ENCODE measurements at places on chromosomes 6 and 20.

- no peak for DNase-seq
These were observed 96.2 kb downstream of the ANKS1A start for GRCh38 chr6:34985236-34985635.

DNA sequence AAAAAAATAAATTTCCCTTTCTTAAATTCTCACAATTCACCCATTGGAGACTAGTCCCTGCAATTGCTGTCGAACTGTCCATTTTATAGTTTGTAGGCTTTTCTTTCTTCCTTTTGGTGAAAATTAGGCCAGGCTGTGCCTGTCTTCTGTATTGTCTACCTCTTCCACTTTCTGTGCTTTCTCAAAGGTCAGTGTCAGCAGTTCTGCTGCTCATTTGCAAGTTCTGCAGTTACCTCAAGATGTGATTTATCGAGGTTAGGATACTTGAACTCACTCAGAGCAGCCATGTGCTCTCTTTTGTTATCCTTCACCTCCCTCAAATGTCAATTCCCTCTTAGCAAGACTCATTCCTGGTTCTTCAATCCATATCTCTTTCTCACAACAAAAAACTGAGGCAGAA is 179.1 kb downstream of the SLC35F1 start:
- no peak for DNase-seq

GRCh38 chr6:158391276-158391675 is 79.0 kb downstream of the TULP4 start:
- no peak for DNase-seq

DNA sequence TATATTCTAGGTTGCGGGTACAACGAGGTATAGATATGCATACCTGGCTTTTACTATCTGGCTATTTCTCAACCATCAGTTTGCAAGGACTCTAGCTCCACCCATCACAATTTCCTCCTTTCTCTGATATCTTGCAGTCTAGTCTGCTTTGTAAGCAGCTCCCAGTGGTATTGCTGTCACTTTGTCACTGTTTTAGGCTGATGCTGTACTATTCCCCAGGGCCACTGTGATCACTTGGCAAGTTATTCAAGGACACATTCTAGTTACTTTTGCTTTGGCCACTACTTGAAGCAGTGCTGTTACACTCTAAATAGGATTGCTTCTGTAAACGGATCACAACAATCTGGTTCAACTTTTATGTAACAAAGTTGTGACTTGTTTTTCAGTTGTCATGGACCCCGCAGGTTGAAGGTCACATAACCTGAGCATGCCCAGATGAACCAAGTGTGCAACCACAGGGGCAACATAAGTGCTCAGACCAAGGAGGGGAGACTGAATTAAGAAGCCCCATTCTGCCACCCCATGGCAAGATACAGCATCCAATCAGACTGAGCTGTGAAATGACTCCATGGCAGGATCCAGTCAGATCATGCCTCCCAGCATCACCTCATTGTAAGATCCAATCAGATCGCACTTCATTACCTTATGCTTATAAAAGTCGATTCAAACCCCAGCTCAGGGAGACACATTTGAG is 588.4 kb upstream of the CITED2 start:
- DNase-seq = no peak

DNA sequence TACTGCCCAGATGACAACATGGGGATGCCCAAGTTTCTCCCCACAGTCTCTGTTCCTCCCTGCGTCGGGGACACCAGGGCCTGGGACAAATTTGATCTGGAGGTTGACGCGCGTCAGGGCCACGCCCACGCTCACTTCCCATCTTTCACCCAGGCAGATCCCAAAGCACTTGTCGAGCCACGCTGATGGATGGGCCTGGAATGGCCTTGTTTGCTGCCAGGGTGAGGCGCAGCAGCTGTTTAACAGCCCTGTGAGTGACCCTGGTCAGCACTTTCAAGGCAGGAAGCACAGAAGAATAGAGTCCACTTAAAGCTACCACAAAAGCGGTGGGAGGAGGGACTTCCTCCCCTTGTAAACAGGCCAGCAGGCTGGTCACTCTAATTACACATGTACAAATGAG is 324.7 kb upstream of the JARID2 start:
- peak; percentile 28 for DNase-seq

- no peak for DNase-seq
These were observed 63.8 kb downstream of the BTBD3 start for GRCh38 chr20:11981366-11981947.
